ENCODE measurements at places on chromosomes 3 and 15.

DNA sequence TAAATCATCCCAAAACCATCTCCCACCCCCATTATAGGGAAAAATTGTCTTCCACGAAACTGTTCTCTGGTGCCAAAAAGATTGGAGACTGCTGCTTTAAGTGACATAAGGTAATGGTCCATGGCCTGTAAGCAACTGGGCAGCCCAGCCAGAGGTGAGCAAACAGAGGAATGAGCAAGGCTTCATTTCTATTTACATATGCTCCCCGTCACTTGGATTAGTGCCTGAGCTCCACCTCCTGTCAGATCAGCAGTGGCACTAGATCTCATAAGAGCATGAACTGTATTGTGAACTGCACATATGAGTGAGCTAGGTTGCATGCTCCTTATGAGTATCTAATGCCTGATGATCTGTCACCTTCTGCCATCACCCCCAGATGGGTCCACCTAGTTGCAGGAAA, 1159.8 kb upstream of the ALCAM start:
- DNase-seq, result no peak

DNA sequence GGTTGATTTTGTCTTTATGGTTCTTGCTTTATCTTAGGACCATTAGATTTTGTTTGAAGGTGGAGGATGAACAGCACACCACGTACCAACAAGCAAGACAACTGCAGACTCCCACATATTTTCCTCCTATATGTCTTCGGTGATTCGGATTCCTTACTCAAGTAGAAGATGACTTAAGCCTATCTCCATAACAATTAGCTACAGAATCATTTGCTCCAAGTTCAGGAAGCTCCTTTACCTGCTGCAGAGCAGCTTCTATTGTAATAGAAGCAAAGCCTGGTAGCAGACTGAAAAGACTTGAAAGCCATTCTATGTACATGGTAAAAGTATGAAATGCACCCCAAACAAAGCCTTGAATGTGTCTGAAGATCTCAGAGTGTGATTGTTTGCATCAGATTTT, 229.0 kb downstream of the SOX2 start:
- no peak for DNase-seq

DNA sequence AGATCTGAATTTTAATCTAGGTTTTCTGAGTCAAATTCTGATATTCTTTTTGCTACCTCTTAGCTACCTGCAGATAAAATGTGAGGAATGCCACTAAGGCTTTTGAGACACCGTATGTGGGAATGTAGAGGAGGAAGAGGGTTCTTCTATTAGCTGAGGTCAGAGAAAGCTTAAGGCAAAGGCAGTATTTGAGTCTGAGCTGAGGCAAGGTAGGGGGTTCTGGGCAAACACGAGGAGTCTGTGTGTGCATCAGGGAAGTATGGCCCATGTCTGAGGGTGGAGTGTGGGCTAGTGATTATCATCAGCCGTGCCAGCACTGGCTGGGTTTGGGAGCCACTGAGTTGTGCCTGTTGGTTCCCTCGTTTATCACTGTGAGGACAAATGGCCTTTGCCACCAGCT, 181.1 kb downstream of the SOX2 start:
- no peak for DNase-seq

- no peak for DNase-seq
These were observed 25.9 kb downstream of the LTF start for GRCh38 chr3:46438831-46439230.

DNA sequence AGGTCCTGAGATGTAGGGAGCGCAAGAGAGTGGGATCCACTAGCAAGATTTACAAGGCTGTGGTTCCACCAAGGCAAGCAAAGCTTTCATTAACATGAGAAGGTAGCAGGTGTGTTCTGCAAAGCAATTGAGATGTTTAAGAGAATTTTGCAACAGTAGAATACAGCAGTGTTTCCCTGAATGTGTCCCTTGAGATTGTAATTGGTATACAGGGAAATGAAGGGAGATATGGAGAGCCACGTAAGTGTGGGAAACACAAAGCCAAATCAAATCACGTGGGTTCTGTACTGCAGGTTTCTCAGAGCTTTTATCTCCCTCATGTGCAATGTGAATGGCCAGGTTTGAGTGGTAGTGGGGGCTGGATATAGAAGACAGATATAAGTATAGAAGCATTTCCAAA, 67.3 kb downstream of the ATG7 start:
- no peak for DNase-seq

GRCh38 chr3:126014252-126014651, 45.3 kb downstream of the ROPN1B start:
- DNase-seq, result no peak

GRCh38 chr3:170740726-170741591, 129.0 kb downstream of the RPL22L1 start:
- DNase-seq, result no peak

- no peak for DNase-seq
These were observed 43.6 kb downstream of the C2CD4B start for GRCh38 chr15:62121273-62122015.

GRCh38 chr3:177744873-177745606, 547.8 kb upstream of the TBL1XR1 start:
- peak; percentile 12 for DNase-seq

DNA sequence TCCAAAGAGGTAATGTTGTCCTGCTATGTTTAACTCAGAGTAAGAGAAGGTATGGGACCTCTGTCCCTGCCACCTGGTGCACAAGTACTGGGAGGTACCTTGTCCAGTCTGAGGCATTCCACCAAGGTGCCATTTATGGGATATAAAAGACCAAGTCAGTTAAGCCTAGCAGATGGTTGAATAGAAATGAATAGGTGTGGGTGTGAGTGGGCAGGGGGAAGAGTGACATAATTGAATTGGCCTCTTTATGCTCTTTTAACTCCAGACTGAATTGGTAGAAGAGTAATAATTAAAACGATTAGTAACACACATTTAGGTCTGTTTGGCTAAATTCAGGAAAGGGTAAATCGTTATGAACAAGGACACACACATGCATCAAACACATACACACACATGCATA, 562 bp downstream of the ADGRG7 start:
- no peak for DNase-seq

DNA sequence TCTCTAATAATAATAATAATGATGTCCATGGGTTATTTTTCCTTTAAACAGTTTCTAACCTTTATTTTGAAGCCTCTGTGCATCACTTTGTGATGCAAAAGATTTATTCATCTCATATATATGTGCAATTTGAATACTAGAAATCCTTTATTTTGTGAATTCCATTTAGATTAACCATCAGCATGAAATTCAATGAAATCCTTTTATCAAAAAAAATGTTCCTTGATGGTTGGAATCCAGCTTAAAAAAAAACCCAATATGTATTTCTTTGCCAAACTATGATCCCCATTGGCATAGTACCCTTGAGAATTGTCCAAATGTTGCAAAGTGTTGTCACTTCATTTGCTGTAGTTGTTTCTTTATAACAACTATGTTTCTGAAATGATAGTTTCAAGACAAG, 7.4 kb downstream of the TBC1D23 start:
- no peak for DNase-seq

DNA sequence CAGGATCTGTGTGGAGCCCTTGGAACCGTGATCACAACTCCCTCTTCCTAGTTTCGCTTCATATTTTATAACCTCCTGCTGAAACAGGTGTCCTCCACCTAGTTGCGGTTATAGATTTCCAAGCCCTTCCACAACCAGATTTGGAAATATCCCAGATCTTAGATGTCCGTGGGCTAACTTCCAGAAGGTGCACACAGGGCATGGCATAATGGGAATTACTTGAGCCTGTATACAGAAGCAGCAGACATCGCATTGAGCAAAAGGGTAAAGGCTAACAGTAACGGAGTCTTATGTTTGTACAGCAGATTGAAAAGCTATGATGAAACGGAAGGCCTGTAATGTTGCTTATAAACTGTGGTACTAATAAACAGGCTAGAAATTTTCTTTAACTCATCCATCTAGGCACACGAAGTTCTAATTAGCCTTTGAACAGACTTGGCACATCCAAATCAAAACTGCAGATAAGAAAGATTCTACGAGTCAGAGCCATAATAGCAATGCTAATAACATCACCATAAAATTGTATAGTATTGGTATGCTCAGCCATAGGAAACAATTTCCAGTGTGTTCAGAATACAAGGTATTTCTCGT, 1.2 kb upstream of the USF3 start:
- no peak for DNase-seq

DNA sequence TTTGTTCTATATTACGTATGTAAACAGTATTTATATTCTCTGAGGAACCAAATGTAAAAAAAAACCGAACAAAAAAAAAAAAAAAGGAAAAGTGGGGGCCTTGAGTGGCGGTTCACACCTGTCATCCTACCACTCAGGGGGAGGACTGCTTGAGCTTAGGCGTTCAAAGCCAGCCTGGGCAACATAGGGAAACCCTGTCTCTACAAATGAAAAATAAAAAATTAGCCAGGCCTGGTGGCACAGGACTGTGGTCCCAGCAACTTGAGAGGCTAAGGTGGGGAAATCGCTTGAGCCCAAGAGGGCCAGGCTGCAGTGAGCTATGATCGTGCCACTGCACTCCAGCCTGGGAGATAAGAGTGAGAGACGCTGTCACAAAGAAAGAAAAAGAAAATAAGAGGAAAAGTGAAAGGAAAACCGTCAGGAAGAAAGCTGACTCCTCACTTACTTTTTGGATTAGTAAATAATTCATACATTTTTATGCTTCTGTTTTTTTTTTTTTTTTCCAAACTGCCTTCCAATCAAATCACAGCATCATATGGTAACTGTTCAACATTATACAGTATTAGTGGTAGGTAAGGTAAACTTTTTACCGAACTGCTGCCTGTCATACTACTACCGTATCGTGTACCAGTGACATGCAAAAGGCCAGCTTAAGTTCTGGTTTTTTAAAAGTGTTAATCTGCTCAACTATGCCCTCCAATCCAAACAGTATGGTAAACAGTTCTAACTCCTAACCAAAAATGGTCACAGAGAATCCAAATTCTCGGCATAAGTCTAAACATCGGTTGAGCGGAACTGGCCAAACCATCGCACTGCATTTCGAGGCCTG, 1.2 kb downstream of the PHC3 start:
- DNase-seq, result no peak

- no peak for DNase-seq
These were observed 76.3 kb downstream of the KLHL25 start for GRCh38 chr15:85718271-85718971.

GRCh38 chr15:36808411-36809160, 229.2 kb downstream of the CDIN1 start:
- DNase-seq, result no peak

GRCh38 chr3:71581457-71582035, 2.0 kb downstream of the FOXP1 start:
- no peak for DNase-seq

DNA sequence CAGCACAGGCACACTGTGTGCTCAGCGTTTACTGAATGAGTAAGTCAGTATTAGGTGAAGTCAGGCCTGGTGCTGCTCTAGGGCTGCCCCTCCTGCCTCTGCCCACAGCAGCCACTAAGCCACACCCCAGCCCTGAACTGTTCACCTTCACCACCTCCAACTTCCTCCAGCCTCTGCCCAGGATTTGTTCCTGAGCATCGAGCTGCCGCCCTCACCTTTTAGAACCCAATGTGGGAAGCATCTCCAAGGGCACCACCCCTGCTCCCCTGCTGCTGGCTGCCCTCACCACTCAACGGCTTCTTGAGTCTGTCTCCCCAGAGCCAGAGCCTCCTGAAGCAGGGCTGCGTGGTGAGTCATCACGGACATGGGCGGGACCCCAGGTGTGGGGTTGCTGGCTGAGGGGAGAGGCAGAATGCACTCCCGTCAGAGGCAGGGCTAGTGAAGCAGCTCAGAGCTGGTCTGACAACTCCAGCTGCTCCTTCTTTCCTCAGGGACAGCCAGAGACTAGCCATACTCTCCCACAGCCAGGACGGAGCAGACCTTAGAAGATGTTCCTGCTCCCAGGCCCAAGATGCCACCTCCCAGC, 5.8 kb downstream of the HYAL2 start:
- DNase-seq, result peak; percentile 91

GRCh38 chr3:194396539-194396858, 2.6 kb downstream of the GP5 start:
- DNase-seq, result no peak

GRCh38 chr3:12898290-12898964, 57.1 kb upstream of the RPL32 start:
- no peak for DNase-seq

DNA sequence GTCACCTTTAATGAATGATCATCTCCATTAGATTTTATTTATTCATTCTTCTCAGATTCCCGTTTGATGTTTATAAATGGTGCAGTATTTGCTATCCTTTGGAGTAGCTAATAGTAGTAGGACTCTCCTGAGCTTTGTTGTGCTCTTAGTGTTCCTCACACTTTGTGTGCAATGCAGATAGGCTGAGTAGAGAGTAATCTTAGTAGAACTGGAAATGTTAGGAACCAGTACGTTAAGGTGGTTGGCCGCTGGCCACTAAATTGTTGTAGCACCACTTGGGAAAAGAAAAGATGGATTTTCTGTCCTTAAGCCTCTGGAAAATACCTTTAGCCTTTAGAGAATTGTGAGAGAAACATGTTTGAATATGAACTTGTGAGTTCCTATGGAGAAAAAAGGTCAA, 19.9 kb upstream of the EBLN2 start:
- no peak for DNase-seq

GRCh38 chr15:92801774-92802464, 98.2 kb upstream of the CHD2 start:
- DNase-seq, result no peak

DNA sequence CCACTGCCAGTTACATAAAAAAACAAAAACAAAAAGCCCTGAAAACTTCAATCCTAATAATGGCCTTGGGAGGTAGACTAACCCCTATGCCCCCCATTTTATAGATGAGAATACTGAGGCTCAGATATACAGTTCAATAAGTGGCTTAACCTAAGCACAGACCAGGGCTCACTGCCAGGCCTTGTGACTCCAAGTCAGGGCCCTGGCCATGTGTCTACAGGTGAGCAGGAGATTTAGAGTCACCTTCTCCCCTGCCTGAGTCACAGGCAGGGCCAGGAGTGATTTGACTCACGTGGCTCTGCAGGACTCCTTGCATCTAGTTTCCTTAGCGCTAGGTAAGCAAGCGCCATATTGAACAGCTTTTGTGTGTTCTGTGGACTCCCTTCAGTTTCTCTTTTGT, 98.6 kb upstream of the ETV5 start:
- DNase-seq, result no peak

DNA sequence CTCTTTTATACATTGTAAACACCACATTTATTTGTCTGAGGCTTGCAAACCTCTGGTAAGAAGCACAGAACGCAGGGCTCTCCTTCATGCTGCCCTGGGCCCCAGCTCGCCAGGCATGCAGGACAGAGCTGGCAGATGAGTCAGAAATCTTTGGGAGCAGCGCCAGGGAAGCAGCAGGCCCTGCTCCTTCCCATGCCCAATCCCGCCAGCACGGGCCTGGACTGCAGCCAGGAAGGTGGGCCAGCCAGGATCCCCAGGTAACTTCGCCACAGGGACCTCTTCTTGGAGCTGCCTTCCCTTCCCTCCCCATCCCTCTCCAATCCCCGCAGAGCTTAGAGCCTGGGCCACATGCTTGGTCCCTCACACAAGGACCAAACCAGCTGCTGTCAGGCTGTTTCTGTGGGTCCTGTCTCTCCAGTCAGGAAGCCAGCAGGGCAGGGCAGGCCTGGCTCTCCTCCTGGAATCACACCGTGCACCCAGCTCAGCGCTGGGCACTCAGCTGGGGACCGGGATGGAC, 8.8 kb downstream of the STOML1 start:
- no peak for DNase-seq

GRCh38 chr3:102124282-102124681, 275.0 kb downstream of the NFKBIZ start:
- no peak for DNase-seq

GRCh38 chr3:110593749-110594148, 477.9 kb upstream of the NECTIN3 start:
- no peak for DNase-seq

GRCh38 chr15:54840621-54841398, 355.9 kb downstream of the RSL24D1 start:
- no peak for DNase-seq

Data from kidney epithelial cell (primary cell).